NCI-H510A (cell line): ENCODE measurements at places on chromosomes 5 and 9.
A peak's percentile ranks its signal among the peaks of the same experiment; 100 is the strongest.

DNA sequence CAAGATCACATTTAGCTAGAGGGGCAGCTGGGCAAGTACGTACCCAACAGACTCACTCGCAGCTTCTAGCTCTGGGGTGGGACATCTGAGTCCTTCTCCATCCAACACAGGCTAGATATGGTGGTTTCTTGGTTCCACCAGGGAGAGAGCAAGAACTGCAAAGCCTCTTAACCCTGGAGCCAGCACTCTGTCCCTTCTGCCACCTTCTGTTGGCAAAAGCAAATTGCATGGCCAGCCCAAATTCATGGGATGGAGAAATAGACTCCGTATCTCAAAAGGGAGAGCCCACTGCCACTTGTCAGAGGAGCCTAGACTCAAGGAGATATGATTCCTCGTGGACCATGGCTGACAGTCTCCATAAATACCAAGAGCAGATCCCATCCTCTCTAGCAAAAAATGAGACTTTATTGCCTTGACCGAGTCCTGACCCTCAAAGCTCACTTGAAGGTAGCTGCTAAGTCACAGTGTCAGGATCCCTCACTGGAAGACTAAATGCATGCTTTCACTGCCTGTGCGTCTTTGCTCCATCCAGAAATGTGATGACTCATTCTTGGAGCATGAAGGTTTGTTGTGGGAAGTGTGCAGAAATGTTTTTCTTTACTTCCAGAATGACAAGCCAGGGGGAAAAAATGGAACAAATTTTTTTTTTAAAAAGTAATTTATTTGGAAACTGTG is 28.8 kb upstream of the ROR2 start:
- DNase-seq: no peak

DNA sequence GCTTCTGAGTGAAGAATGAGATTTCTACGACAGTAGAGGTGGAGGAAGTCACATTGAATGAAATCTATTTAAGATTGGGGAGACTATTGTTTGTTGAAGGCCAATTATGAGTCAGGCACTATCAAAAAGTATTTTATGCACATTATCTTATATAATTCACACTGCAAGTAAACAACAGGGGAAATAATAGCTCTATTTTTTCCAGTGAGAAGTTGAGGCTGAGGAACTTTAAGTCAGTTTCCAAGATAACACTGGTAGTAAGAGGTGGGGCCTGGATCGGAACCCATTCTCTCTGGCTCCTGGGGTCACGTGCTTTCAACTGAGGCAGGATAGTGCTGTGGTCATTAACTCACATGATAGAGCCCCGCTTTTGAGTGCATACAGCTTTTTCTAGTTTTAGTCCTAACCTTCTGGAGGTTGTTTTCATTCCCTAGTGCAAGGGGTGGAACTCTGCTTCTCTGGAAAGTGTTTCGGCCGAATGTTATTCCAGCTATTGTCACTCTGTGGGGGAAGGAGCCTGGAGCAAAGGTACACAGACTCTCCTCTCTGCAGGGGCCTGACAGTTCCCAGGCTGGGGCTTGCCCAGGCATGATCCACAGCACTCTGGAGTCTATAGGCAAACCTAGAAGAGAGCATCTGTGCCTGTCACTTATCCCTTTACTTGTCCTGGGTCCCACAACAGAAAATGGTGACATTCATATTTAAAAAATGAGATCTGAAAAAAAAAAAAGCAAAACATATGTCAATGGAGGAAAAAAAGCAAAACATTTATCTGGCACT is 352.4 kb upstream of the ACTBL2 start:
- no peak for DNase-seq

DNA sequence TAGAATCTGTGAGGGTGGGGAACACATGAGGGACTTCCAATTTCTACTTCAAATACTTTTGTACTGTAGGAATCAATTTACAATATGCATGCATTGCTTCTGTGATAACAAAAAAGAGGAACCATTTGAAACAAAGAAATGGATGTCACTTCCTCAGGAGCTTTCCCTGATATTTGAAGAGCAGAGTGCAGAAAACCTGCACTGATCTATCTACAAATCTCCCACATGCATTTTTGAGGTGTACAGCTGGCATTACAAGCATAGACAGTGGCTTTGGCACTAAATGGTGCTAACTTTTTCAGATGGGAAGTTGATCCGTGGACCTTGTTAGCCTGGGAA is 27.7 kb downstream of the YIPF5 start:
- DNase-seq: no peak

GRCh38 chr5:171205375-171205774 is 103.7 kb upstream of the TLX3 start:
- no peak for DNase-seq

GRCh38 chr9:111136180-111136579 is 97.9 kb upstream of the LPAR1 start:
- no peak for DNase-seq

DNA sequence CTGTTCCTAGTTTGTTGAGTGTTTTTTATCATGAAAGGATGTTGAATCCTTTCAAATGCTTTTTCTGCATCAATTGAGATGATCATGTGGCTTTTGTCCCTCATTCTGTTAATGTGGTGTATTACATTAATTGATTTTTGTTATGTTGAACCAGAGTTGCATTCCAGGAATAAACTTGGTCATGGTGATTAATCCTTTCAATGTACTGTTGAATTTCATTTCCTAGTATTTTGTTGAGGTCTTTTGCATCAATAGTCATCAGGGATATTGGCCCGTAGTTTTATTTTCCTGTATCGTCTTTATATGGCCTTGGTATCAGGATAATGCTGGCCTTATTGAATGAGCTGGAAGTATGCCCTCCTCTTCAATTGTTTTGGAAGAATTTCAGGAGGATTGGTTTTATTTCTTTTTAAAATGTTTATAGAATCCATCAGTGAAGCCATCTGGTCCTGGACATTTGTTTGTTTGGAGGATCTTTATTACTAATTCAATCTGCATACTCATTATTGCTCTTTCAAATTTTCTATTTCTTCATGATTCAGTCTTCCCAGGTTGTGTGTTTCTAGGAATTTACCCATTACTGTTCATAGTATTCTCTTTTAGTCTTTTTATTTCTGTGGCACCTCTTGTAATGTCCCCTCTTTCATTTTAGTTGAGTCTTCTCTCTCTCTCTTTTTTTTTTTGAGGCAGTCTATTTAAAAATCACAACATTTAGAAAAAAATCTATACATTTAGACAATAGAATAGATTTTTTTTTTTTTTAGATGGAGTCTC is 32.1 kb downstream of the FGD3 start:
- no peak for DNase-seq

GRCh38 chr5:89697581-89697980 is 712.0 kb downstream of the CETN3 start:
- peak; percentile 3 for DNase-seq

DNA sequence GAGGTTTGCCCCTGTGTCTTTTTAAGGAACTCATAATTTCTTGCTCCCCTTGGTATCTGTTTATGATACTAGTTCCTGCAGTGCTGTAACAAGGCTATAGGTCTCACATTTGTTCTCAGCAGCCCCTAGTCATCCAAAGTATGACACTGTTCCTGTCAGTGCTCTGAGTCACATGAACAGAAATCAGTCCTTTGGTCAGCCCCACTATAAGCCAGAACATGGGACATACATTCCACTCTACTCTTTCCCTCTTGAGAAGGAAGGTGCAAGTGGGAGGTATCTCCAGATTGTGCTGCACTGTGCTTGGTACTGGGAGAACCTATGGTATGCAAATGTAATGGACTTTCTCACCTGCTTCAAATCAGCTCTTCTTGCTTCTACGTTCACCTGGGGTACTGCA is 87.0 kb downstream of the IARS1 start:
- no peak for DNase-seq

DNA sequence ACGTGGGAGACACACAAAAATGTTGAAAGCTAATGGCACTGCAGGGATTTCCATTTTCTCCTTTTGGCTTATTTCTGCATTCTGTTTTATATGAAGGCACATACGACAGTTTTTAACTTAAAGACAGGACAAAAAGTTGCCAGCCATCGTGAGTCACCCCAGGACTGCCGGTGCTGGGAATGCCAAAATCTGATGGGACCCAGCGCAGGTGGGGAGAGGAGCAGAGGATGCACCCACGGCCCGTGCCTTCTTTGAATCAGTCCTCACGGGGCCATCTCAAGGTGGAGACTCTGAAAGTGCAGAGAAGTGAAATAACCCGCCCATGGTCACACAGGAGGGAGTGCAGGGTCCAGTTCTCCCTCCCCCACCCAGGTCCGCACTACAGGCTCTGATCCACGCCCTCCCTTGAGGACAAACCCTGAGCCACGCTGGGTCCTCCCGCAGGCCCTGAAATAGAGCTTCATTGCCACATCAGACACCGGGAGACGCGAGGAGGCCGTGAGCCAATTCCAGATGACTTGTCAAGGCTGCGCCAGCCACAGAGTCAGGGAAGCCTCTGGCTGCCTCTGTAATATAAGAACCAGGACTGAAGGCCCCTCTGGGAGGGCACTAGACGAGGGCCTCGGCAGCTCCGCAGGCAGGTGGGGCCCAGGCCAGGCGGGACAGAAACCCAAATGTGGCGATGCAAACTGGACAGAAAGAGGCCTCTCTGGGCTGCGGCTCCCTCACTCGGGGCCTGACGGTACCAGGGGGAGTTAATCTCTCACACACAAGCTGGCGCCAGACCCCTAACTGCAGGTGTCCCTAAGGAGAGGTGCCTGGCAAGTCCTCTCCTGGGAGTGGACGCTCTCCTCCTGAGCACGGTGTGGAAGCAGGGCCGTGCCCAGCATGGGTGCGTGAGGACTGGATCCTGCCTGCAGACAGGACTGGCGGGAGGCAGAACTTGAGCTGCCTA is 22.9 kb downstream of the ADAMTS2 start:
- no peak for DNase-seq

DNA sequence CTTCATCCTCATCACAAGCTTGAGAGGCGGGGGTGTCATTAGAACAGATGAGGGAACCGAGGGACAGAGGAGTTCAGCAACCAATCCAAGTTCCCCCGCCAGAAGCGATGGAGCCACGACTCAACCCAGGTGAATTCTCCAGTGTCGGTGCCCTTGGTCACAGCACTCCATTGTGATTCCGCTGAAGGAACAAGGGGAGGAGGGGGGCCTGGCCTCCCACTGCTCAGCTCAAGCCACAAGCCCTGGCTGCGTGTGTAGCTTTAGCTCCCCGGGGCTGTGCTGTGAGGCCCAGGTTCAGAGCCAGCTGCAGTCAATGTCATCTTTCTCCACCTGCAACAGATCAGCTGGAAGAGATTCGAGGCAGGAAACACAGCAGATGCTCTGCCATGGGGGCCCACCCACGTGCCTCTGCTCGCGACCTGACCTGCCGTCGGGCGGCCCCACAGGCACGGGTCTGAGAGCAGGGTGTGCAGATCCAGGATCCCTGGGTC is 72.6 kb downstream of the GTF3C4 start:
- DNase-seq: no peak

- DNase-seq: no peak
Observed at GRCh38 chr5:170571281-170571731, 67.5 kb downstream of the KCNIP1 start.

- no peak for DNase-seq
Observed at GRCh38 chr5:1516615-1517601, 6.9 kb downstream of the LPCAT1 start.

- DNase-seq: no peak
Observed at GRCh38 chr9:38176251-38176650, 107.2 kb upstream of the SHB start.

DNA sequence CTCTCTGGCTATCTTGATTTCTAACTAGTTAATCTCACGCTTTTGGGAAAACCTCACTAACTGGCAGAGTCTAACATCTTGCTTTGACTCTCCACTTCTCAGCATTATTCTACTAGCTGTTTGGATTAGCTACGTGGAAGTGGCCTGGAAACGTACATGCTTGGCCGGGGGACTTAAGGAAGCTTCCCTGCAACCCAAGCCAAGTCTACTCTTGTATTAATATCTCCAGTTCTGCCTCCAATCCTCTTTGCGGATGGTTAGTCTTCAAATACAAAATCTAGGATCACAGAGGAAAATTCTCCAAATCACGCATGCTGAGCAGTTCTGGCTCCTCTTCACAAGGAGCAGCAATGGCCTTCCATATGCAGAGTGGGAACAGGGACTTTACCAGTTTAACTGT is 51.8 kb upstream of the RETREG1 start:
- DNase-seq: no peak

GRCh38 chr5:73303148-73304079 is 130.4 kb downstream of the TMEM174 start:
- no peak for DNase-seq
